ENCODE measurements at places on chromosomes 12 and 14.

DNA sequence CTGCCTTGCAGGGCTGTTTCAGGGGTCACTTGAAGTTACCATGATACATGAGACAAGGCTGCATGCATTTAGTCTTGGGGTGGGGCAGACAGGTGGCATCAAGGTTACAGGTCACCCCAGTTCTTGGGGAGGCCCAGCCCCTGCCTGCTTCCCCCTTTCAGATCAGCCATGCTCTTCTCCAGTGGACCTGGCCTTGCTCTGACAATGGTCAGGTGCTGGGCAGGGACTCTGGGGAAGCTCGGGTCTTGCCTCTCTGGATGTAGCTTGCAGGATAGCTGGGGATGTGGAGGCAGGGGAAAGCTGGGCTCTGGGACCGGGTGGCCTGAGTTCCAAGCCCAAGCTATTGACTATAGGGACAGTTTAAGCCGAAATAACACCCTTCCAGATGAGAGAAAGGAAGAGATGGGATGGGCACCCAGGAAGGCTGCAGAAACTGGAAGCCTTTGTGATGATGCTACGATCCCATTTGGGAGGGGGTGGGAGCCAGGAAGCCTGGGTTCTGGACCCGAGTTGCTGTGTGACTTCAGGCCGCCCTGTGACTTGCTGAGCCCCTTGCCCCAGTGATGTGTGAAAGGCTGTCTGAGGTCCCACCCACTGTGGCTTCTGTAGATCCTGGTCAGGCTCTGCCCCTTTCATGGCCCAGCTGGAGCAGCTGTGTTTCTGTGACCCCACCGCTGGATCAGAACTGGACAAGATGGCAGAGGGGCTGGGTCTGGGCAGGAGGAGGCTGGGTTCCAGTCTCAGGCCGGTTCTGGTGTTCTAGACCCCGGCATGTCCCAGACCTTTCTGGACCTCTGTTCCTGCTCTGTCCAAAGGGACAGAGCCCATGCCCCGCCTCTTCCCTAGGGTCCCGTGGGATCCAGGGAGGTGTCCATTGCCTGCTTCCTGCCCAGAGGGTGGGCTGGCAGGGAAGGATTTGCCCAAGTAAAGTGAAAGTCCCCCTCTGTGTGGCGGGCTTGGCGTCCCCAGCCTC is 2.1 kb downstream of the TNFAIP2 start:
- DNase-seq = no peak

- DNase-seq = no peak
Observed at GRCh38 chr14:75333606-75334548, 55.2 kb downstream of the FOS start.

GRCh38 chr12:69687390-69687789 is 11.7 kb downstream of the BEST3 start:
- no peak for DNase-seq

- DNase-seq = no peak
Observed at GRCh38 chr12:6224550-6224949, 24.4 kb downstream of the CD9 start.

- DNase-seq = no peak
Observed at GRCh38 chr14:100045642-100046344, 19.4 kb upstream of the EVL start.

DNA sequence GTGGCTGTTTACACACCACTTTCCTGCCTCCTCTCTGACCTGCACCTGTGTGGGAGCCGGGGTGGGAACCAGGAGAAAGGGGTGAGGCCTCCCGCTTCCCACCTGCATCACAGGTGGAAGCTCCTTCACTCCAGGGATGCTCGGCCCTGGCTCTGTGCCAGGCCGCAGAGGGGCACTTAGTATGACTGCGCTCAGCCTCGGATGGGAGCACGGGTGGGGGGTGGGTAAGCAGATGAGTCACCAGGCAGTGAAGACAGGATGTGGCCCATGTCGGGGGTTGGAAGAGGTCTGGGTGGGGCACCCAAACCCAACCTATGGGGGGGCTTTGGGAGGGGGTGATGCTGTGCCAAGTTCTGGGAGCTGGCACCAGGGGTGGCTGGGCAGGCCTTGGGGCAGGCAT is 7.4 kb upstream of the CYP46A1 start:
- DNase-seq = no peak

GRCh38 chr14:61620130-61620946 is 75.0 kb upstream of the HIF1A start:
- DNase-seq = no peak

DNA sequence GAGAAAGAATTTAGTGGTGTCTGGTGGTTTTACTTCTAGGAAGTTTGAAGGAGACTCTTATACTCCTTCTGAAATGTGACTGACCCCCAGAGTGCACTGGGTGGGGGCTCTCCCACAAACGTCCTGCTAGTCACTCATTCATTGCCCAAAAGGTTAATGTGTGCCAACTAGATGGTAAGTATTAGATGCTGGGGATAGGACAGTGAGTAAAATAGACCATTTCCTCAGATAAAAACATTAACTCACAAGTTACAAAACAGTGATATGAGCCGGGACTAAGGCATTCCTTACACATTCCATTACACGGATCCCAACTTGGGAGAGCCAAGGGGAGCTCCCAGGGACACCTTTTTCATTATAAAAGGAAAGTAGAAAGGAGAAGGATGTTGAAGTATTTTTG is 185.1 kb downstream of the ATXN7L3B start:
- DNase-seq = no peak

GRCh38 chr14:93880021-93880820 is 46.9 kb upstream of the FAM181A start:
- DNase-seq = no peak

- DNase-seq = no peak
Observed at GRCh38 chr12:50061171-50061570, 3.8 kb downstream of the ASIC1 start.

DNA sequence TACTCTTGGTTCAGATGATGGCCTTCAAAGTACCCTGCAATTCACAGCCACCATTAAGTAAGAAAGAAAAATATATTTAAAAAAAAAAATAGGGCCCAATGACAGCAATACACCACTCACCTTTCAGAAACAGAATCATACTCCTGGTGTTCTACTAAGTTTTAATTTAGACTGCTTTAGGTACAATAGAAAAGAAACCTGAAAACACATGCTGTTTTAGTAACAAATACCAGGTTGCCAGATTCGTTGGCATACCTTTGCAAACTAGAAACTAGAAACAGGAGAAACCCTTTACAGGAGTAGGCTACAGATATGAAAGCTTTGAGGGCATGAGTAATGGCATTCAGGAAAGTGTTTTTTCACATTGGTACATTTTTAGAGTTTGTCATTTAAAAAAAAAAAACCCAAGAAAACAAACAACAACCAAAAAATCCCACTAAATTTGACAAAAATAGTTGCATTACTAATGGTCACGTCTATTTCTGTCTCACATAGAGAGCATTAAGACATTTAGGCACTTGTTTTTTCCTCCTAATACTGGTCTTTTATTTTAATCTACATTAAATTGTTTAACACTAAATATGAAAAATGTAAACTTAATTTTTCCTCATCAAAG is 4.0 kb downstream of the SIX1 start:
- no peak for DNase-seq

- DNase-seq = peak; percentile 0
Observed at GRCh38 chr12:88111074-88111652, 30.7 kb downstream of the CEP290 start.

DNA sequence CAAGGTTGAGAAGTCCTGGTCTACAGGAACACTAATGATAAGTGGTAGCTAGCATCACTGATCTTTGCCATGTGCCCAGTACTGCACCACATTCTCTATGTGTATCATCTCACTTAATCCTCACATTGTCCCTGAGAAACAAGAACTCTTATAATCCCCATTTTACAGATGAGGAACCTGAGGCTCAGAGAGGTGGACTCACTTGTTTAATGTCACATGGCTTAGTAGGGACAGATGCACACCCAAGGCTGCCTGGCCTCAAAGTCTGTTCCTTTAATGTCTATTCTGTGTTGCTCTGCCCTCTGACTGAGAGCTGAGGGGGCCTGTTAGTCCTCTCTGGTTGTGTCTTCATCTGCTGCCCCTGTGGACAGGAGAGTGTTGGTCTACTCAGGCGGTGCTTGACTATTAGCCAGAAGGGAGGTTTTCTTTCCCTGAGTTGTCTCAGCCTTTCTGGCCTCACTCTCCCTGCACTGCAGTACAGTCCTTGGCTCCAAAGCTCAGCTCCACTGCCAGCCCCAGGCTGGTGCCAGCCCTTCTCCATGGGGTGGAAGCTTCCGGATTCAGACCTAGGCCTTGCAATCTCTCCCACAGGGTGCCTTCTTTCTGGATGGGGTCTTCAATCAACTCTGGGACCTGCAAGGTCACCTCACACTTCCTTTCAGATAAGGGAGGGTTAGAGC is 4.9 kb upstream of the DYNLL1 start:
- DNase-seq = no peak

GRCh38 chr12:27999970-28000369 is 27.4 kb upstream of the PTHLH start:
- DNase-seq = no peak

DNA sequence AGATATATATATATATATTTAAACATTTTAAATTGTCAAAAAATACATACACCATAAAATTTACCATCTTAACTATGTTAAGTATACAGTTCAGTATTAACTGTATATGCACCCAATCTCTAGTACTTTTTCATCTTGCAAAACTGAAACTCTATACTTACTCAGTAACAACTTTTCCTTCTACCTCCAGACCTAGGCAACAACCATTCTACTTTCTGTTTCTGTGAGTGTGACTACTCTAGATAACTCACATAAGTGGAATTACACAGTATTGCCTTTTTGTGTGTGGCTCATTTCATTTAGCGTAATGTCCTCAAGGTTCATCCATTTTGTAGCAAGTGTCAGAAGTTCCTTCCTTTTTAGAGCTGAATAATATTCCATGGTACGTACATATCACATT is 8.2 kb downstream of the FAM234B start:
- no peak for DNase-seq

DNA sequence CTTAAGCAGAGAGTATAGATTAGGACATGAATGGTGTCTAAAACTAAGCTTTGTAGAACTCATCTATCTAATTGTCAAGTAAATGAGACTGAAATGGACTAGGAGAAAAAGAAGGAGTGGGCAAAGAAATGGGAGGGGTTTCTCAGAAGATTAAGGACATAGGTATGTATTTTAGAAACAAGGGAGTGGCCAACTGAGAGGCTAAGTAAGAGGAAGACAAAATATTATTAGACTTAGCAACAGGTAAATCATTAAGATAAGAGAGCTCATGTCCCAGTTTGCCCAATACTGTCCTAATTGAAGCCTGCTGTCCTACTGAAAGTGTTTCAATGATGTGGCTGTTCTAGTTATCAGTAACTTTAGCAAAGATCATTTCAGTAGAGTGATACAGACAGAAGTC is 171.4 kb downstream of the KITLG start:
- no peak for DNase-seq

GRCh38 chr14:73861073-73861472 is 9.4 kb downstream of the PTGR2 start:
- DNase-seq = no peak

GRCh38 chr14:67421356-67422224 is 9.6 kb upstream of the PLEK2 start:
- no peak for DNase-seq

Measured in NCI-H187 (cell line).